ENCODE measurements at places on chromosomes 5 and 9.

DNA sequence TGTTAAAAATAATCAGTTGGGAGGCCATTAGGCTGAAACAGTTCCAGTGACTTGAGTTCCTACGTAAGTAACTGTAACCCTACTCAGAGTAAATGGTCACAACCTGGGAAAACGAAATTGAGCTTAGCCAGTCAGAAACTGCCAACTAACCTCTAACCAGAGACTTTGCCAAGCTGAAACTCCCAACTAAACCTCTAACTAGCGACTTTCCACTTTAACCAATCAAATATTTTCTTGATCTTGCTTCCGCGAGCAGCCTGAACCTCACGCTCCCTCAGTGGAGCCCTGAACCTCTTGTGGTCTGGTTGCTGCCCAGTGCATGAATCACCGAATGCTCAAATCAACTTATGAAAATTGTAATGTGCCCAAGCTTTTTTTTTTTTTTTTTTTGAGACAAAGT, 156.2 kb downstream of the MED10 start:
- DNase-seq = no peak

DNA sequence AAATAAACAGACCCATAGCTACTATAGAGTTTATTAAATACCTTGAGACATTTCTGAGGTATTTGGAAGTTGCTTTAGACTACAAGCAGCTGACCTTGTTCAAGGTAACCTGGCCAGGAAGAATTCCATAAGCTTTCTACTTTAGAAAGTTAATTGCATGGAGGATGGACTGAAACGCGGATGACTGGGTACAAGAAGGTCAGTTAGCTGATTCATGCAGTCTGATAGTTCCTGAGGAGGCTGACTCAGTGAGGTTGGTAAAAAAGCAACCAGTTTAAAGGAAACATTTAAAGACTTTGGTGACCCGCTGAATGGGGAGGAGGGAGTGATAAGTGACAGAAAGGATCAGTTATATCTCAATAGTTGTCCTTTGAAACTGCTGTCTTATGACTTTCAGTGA, 670.1 kb upstream of the CDH9 start:
- no peak for DNase-seq

- no peak for DNase-seq
Observed at GRCh38 chr5:103256178-103256577, 2.4 kb upstream of the MACIR start.

DNA sequence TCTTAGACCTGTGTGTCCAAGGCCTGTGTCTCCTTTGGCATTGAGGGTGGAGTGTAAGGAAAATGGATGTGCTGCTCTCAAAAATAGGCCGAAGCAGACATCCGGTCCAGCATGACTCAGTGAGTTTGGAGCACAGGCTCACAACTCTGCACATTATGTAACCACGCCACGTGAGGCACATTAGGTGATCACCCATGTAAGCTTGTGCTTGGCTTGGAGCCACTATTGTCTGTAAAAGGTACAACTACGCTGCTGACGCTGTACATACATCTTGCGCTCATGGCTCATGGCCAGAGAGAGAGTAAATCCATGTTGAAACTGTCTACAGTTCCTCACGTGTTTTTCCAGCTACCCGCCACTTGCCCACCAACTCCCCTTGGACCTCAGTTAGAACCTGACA, 177.5 kb downstream of the PDE4D start:
- DNase-seq = no peak

- DNase-seq = no peak
Observed at GRCh38 chr5:55146080-55146479, 13.9 kb upstream of the GPX8 start.

DNA sequence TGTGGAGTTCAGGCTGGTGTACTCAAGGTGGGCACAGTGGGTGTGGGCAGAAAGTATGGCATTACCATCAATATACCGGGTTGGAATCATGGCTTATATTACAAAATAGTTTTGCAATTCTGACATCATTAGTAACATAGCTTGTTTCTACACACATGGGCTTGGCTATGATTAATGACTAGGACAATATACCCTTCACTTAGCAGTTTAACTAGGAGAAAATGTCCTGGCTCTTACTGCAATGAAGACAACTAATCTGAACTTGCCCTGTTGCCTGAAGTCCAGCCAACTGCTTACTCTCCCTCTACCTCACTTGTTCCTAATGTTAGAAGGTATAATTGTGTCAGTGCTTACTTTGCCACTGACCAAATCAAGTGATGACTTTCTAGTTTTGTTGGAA, 612.5 kb downstream of the EFNA5 start:
- DNase-seq = no peak

GRCh38 chr5:53820119-53820801, 259.8 kb downstream of the NDUFS4 start:
- DNase-seq = no peak

GRCh38 chr5:18403141-18403540, 768.9 kb downstream of the TAF11L14 start:
- DNase-seq = no peak

DNA sequence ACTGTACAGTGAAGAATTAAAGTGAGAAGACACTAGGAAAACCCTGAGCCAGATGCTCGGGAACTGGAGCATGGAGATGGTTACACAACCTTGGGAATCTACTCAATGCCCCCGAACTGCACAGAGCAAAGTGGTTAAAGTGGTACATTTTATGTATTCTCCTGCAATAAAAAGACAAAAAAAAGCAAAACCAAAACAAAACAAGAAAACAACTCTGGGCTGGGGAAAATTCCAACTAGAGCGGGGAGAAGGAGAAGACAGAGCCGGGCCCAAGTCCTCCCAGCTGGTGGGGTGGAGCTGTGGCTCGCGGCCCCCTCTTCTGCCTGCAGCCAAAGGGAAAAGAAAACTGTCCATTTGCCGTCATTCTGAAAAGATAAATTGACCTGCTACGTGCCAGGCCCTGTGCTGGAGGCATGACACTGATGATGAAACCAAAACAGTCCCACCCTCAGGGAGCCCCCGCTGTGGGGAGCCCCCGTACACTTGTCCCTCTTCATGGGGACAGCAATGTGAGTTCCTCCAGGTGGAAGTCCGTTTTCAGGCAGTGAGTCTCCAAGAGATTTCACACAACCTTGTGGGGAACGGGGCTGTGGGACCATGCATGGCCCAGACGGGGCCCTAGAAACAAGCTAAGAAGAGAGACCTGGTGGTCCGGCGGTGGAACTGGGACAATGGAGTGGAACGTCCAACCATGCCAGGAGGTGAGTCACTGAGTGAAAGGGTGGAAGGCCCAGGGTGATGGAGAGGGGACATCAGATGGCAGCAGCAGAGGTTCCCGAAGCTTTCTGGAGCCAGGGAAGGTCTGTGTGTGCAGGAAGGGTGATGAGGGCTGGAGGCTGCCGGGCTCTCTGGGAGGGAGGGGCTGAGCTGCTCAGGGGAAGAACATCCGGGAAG, 114.8 kb upstream of the COL5A1 start:
- no peak for DNase-seq

GRCh38 chr5:53907827-53908226, 347.4 kb downstream of the NDUFS4 start:
- DNase-seq = no peak

- DNase-seq = no peak
Observed at GRCh38 chr5:40549616-40550015, 130.1 kb upstream of the PTGER4 start.

GRCh38 chr5:146450002-146450401, 2.9 kb downstream of the TCERG1 start:
- no peak for DNase-seq

DNA sequence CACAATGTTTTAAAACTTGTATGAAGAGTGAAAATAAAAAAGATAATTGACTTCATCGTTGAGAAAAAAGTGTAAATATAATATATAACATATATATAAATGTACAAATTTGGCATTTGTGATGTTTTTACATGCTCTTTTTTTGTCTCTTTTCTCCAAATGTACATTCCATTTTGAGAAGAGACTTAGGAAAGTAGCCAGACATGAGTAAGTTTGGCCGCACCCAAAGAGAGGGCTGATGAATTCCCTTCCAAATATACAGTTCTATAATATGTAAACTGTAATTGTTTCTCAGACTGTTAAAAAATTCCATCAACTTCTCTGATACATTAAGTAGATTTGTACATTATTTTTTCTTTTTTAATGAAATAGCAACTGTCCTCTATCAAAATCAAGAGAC, 193.2 kb upstream of the MAP3K1 start:
- no peak for DNase-seq

- DNase-seq = no peak
Observed at GRCh38 chr9:135887021-135887507, 20.3 kb downstream of the CAMSAP1 start.

DNA sequence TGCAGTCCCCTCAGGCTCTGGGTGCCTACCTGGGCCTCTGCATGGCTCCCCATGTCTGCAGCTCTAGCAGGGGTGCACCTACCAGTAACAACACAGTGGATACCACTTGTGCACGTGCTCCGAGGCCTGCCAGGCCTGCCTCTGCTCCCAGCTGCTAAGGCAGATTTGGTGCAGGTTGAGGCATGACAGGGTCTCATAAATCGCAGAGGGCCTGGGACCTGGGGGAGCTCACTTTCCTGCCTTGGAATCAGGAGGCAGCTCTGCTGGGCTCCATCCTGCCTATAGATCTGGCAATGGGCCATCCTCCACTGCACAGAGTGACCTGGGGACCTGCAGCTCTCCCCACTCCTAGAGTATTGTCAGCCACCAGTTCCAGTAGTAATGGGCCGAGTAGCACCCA, 121.9 kb upstream of the CXCL14 start:
- no peak for DNase-seq

DNA sequence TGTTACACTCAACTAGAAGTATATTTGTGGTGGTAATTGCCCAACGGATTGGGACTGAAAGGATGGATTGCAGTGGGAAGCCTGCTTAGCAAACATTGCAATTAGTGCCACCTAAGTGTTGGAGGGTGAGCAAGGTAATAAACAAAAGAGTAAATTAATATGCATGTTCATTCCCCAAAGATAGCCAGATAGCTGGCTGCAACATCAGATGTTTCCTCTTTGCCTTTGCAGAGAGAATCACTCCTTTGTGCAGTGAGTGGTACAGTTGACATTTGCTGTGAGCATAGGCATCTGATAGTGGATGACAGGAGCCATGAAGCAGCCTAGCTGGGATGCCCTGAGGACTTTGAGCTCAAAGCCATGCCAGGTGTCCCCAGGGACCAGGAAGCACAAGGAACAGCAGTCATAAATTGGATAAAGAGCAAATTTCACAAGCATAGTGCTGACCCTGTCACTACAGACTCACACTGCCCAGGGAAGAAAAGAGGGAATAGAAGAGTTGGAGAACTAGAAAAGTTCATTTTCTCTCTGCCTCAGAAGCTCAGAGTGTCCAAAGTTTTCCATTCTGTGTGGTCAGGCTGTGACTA, 336.1 kb upstream of the SLC30A5 start:
- DNase-seq = no peak

DNA sequence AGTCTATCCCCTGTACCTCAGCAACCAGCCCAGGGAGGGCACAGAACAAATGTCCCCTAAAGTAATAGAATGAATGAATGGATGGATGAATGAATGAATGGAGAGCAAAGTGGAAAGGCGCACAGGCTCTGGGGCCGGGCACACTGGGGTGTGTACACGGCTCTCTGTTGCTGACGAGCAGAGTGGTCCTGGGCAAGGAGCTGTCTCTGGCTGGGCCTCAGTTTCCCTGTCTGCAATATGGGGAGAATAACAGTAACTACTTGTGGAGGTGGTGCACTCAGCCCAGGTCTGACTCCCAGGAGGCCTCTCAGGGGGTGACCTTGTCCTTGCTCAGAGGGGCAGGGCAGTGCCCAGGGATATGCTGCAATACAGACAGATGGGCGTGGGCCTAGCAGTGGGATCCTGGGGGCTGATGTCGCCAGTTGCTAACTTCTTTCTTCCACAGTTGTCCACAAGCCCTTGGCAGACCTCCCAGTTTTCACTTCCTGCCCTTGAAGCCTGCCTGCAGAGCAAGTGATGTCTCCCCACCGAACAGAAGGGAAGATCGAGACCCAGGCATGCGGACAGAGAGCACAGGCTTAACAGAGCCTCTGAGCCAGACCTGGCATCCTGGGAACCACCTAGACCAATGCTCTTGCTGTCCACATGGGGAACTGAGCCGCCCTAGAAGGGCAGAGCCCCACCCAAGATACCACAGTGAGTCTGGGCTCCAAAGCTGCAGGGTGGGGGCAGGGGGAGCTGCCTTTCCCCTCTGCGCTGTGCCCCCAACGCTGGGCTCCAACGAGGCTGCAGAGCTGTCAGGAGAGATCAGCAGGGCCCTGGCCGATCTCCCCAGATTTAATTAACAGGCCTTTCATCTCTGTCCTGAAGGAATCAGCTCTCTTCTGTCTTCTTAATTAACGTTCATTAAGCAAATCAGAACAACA, 13.6 kb upstream of the LAMC3 start:
- DNase-seq = peak; percentile 34

DNA sequence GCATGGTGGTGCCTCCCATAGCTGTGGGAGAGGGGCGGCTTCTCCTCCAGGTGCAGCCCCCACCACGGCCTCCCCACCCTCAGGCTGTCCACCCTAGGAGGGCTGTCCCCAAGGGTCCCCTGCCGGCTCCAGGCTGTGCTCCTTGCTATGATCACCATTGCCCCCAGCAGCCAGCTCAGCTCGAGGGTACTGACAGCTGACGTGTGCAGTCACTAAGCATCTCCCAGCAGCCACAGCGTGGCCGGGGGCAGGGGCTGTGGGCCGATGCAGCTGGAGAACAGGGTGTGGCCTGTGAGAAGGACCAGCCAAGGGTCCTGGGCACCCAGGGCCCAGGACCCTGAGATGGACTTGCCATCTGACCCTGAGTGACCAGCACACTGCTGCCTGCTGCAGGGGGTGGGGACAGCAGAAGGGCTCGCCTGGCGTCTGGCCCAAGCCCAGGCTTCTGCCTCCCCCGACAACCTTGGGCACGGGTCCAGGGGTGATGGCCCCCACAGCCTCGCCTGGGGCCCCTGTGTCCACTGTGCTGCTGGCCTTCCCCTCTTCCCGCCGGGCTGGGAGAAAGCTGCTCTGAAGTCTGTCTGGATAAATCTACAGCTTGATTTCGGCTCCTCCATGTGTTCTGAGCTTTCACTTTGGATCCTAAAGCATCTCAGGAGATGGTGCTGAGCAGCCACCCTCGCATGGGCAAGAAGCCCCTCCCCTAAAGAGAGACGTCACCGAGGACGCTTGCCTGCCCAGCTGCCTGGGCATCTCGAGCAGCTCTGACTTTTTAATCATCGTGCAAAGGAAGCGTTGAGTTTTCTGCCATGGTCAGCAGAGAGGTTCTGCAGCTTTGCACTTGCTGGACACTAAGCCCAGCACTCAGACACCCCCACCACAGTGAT, 5.5 kb downstream of the KCNT1 start:
- DNase-seq = no peak

DNA sequence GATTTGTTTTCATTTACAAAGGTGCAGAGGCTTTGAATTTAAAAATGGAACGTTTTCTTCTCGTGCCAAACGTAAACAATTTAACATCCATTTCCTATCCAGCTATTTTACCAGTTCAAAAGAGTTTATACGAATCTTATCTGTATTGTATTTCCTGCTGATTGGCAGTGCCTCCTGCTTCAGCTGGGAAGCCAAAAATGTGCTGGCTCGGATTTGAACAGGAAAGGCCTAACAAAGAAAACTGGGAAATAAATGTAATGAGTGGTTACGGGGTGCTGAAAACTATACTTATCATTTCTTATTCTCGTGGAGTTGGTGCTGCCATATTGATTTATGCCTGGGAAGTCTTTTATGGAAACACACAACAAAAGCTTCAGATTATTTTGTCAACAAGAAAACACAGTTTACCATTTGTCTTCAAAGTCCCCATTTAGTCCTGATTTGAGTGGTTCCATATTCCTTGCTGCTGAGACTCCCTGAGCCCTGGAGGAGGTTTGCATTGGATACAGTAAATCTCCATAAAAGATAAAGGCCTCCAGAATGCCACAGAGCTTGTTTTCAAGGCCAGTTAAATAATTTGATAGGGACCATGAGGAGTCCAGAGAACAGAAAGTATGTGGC, 507.4 kb downstream of the RASEF start:
- no peak for DNase-seq

Measured in NCI-H2171 treated with DMSO at 0.1 percent for 48 hours (cell line).